ENCODE measurements at places on chromosomes 7 and 10.
A peak's percentile ranks its signal among the peaks of the same experiment; 100 is the strongest.

- no peaks in the 10 kb centered on the region for H3K36me3 ChIP-seq
- H3K27me3 ChIP-seq = no peaks in the 10 kb centered on the region
- no peak for DNase-seq
- no peak overlapping the region for H3K27ac ChIP-seq
Observed at GRCh38 chr10:37234692-37235091, 109.3 kb downstream of the ANKRD30A start.

GRCh38 chr10:126459878-126460481, 71.7 kb upstream of the ADAM12 start:
- DNase-seq = no peak
- no peak overlapping the region for H3K27ac ChIP-seq
- H3K4me1 ChIP-seq = peaks cover 27% of the 10 kb centered on the region
- H3K36me3 ChIP-seq = no peaks in the 10 kb centered on the region

- DNase-seq = no peak
- no peaks in the 10 kb centered on the region for H3K36me3 ChIP-seq
- H3K4me1 ChIP-seq = no peaks in the 10 kb centered on the region
- H3K27ac ChIP-seq = no peak overlapping the region
- H3K27me3 ChIP-seq = peaks cover 4% of the 10 kb centered on the region
Observed at GRCh38 chr10:90709727-90710126, 148.1 kb downstream of the HTR7 start.

GRCh38 chr10:102641402-102641801, 2.9 kb upstream of the TRIM8 start:
- peak overlapping the region; percentile 86 for H3K4me3 ChIP-seq
- H3K4me1 ChIP-seq = peaks cover 30% of the 10 kb centered on the region
- DNase-seq = no peak
- H3K27ac ChIP-seq = peak overlapping the region; percentile 99
- H3K27me3 ChIP-seq = peaks cover 4% of the 10 kb centered on the region
- no peaks in the 10 kb centered on the region for H3K36me3 ChIP-seq

- H3K4me3 ChIP-seq = no peak overlapping the region
- H3K4me1 ChIP-seq = no peaks in the 10 kb centered on the region
- H3K27me3 ChIP-seq = peaks cover 10% of the 10 kb centered on the region
- no peaks in the 10 kb centered on the region for H3K36me3 ChIP-seq
- no peak for DNase-seq
- no peak overlapping the region for H3K27ac ChIP-seq
Observed at GRCh38 chr10:89526358-89526757, 9.0 kb downstream of the SLC16A12 start.

- H3K27me3 ChIP-seq = peaks cover 5% of the 10 kb centered on the region
- peak overlapping the region; percentile 74 for H3K27ac ChIP-seq
- no peak for DNase-seq
- H3K36me3 ChIP-seq = no peaks in the 10 kb centered on the region
- no peak overlapping the region for H3K4me3 ChIP-seq
Observed at GRCh38 chr7:95490231-95490762, 4.6 kb downstream of the ASB4 start.

DNA sequence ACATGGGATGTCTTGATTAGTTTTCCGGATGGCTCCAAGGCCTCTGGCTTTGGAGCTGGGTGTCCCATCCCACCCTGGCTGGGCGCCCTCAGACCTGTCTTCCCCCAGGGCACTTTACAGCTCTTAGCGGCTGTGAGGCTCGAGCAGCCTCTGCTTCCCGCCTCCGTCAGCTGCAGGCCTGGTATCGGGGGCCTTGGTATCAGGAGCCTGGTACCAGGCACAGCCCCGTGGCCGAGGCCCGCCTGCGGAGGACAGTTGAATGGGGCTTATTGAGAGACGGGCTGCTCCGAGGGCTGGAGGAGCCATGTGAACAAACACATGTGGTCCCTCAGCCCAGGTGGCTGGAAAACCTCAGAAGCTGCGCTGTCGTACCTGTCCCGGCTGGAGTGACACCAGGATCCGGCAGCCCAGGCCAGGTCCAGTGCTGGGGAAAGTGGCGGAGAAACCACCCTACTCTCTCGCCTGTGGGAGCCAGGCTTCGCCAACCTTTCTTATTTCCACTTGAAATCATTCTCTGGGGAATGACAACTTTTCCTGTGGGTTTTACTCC, 23.9 kb upstream of the AP5Z1 start:
- no peak overlapping the region for H3K4me3 ChIP-seq
- H3K4me1 ChIP-seq = peaks cover 27% of the 10 kb centered on the region
- no peaks in the 10 kb centered on the region for H3K27me3 ChIP-seq
- H3K27ac ChIP-seq = no peak overlapping the region
- DNase-seq = no peak

- peaks cover 25% of the 10 kb centered on the region for H3K4me1 ChIP-seq
- peaks cover 34% of the 10 kb centered on the region for H3K36me3 ChIP-seq
- no peak for DNase-seq
- no peak overlapping the region for H3K27ac ChIP-seq
Observed at GRCh38 chr7:157406971-157407370, 70.2 kb downstream of the DNAJB6 start.

GRCh38 chr10:52400562-52400961, 86.5 kb downstream of the DKK1 start:
- H3K27ac ChIP-seq = no peak overlapping the region
- no peak overlapping the region for H3K4me3 ChIP-seq
- H3K27me3 ChIP-seq = no peaks in the 10 kb centered on the region
- no peaks in the 10 kb centered on the region for H3K4me1 ChIP-seq
- DNase-seq = no peak

- DNase-seq = no peak
- peaks cover 14% of the 10 kb centered on the region for H3K27me3 ChIP-seq
- H3K27ac ChIP-seq = no peak overlapping the region
Observed at GRCh38 chr7:128885370-128886187, 22.9 kb downstream of the ATP6V1F start.

- peaks cover 7% of the 10 kb centered on the region for H3K36me3 ChIP-seq
- no peak for DNase-seq
- no peaks in the 10 kb centered on the region for H3K27me3 ChIP-seq
- no peak overlapping the region for H3K4me3 ChIP-seq
- H3K4me1 ChIP-seq = peaks cover 8% of the 10 kb centered on the region
- no peak overlapping the region for H3K27ac ChIP-seq
Observed at GRCh38 chr10:72483471-72483870, 128.8 kb upstream of the DNAJB12 start.

- H3K27ac ChIP-seq = peak overlapping the region; percentile 87
- H3K4me3 ChIP-seq = peak overlapping the region; percentile 86
- peaks cover 54% of the 10 kb centered on the region for H3K4me1 ChIP-seq
- no peak for DNase-seq
- H3K27me3 ChIP-seq = peaks cover 8% of the 10 kb centered on the region
Observed at GRCh38 chr7:2357165-2357564, 2.5 kb downstream of the EIF3B start.

- H3K4me3 ChIP-seq = no peak overlapping the region
- H3K4me1 ChIP-seq = peaks cover 23% of the 10 kb centered on the region
- no peak for DNase-seq
- peak overlapping the region; percentile 41 for H3K27ac ChIP-seq
Observed at GRCh38 chr10:96416643-96417042, 57.8 kb upstream of the OPALIN start.

- peaks cover 3% of the 10 kb centered on the region for H3K27me3 ChIP-seq
- DNase-seq = no peak
- no peak overlapping the region for H3K27ac ChIP-seq
- no peaks in the 10 kb centered on the region for H3K36me3 ChIP-seq
- no peak overlapping the region for H3K4me3 ChIP-seq
Observed at GRCh38 chr10:11682267-11682683, 59.9 kb upstream of the ECHDC3 start.

GRCh38 chr7:111199643-111200042, 108.7 kb downstream of the LRRN3 start:
- H3K36me3 ChIP-seq = no peaks in the 10 kb centered on the region
- DNase-seq = no peak
- no peak overlapping the region for H3K4me3 ChIP-seq
- H3K27ac ChIP-seq = no peak overlapping the region
- no peaks in the 10 kb centered on the region for H3K4me1 ChIP-seq

- H3K36me3 ChIP-seq = peaks cover 27% of the 10 kb centered on the region
- no peak overlapping the region for H3K27ac ChIP-seq
- no peaks in the 10 kb centered on the region for H3K27me3 ChIP-seq
Observed at GRCh38 chr10:59817773-59818172, 64.5 kb upstream of the MRLN start.

- no peaks in the 10 kb centered on the region for H3K36me3 ChIP-seq
- peaks cover 48% of the 10 kb centered on the region for H3K4me1 ChIP-seq
- H3K27ac ChIP-seq = no peak overlapping the region
Observed at GRCh38 chr7:55187701-55188491, 169.1 kb downstream of the EGFR start.

- no peak for DNase-seq
- H3K4me3 ChIP-seq = no peak overlapping the region
- peaks cover 5% of the 10 kb centered on the region for H3K27me3 ChIP-seq
- H3K4me1 ChIP-seq = no peaks in the 10 kb centered on the region
- H3K27ac ChIP-seq = no peak overlapping the region
Observed at GRCh38 chr10:14389981-14390590, 59.4 kb upstream of the FRMD4A start.

DNA sequence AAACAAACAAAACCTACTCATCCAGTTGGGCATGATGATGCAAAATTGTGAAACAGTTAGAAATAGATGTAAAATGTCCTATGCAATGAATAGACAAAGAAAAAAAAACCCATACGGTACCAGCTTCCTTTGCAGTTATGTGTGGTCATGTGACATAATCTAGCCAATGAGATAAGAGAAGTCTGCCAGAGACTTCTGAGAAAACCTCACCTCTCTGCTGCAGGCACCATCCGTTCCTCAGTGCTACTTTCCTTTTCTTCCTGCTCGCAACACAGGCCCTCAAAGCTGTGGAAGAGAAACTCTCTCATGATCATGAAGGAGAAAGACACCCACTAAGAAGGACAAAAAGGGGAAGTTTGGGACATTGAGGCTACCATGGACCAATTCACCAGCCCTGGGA, 76.8 kb upstream of the CARD11 start:
- peaks cover 6% of the 10 kb centered on the region for H3K36me3 ChIP-seq
- H3K4me1 ChIP-seq = no peaks in the 10 kb centered on the region
- DNase-seq = no peak
- no peak overlapping the region for H3K4me3 ChIP-seq

DNA sequence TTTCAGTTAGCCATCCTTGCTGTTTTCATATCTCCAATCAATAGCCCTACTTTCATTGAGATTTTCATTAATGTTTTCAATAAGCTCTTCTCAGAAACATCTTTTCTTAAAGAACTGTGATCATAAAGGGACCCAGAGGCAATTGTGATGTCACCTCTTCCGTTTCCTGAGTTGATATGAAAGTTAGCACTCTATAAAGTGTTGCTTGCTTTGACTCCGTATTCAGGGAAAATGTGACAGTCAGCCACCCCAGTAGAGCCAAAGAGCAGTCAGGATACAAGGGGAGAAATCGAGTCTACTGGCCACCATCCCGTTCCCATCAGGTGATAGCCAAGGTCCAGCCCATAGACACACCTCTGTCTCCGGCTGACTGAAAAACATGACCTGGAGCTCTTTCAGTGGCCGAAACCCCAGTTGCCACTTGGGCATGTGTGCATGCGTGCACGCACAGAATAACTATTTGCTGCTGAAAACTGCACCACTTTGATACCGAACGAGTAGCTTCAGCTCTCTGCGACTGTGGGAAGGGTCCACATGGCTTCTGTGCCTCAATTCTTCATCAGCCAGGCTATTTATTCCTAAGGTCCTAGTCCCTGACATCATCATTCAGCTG, 291.4 kb downstream of the USP6NL start:
- no peak for DNase-seq
- no peak overlapping the region for H3K27ac ChIP-seq
- H3K27me3 ChIP-seq = peaks cover 17% of the 10 kb centered on the region
- H3K36me3 ChIP-seq = peaks cover 5% of the 10 kb centered on the region
- peaks cover 9% of the 10 kb centered on the region for H3K4me1 ChIP-seq
- H3K4me3 ChIP-seq = no peak overlapping the region

DNA sequence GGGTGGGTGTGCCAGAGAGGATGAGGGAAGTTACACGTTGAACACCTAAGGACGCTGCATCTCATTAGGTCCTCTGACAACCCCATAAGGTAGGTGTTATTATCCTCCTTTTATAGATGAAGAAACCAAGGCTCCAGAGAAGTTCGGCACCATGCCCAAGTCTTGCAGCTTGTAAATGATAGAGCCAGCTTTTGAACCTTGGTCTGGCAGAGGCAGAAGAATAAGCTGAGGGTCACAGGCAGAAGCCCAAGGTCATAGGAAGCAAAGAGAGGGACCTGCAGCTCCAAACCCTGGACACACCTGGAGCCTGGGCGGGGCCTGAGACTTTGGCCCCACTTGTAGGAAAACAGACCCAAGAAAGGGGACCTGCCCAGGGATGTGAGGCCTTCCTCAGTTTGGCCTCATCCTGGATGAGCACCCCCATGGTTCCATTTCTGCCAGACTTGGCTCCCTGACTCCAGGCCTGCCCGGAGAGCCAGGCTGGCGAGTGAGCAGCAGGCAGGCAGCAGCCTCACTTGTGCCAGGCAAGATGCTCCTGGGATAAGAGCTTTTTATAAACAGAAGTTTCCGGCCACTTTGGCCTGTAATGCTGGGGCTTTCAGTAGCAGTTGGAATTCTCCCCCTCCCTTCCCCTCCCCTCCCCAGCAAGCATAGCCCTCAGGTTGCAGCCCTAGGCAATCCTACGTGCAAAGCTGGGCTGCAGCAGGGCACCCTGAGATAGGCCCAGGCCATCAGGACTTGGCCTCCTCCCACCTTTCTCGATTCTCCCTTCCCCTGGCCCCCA, 2.4 kb downstream of the KCNH2 start:
- H3K27ac ChIP-seq = no peak overlapping the region
- H3K4me3 ChIP-seq = peak overlapping the region; percentile 92
- no peaks in the 10 kb centered on the region for H3K36me3 ChIP-seq
- H3K27me3 ChIP-seq = peaks cover 22% of the 10 kb centered on the region

DNA sequence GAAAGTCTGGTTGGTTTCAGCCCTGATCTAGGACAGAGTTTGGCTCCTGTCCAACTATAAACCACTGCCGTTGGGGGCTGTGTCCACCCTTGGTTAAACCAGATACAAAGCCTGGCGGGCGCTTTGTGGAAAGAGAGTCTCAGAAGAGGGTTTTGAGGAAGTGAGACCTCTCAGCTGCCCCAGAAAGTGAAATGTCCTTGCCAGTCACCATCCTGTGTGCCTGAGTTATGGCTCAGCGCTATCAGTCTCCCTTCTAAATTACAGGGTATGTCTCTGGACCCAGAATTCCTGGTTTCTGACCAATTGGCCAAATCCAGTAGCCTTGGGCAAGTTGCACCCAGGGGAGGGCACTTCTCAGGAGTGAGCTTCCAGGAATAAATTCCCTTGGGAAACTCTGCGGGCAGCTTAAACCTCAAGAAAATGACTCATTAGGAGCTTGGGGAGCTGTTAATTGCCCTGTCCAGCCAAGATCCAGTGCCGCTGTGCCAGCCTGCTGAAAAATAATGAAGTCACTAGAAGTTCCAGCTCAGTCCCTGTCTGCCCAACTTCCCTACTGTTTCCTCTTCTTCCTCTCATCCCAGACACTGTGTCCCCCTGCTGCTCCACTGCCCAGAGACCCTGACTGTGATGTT, 66.7 kb upstream of the PDZD8 start:
- peaks cover 7% of the 10 kb centered on the region for H3K4me1 ChIP-seq
- H3K27ac ChIP-seq = no peak overlapping the region
- no peaks in the 10 kb centered on the region for H3K36me3 ChIP-seq
- H3K27me3 ChIP-seq = peaks cover 23% of the 10 kb centered on the region

GRCh38 chr10:124160943-124161582, 67.7 kb upstream of the CHST15 start:
- peaks cover 11% of the 10 kb centered on the region for H3K4me1 ChIP-seq
- no peak overlapping the region for H3K27ac ChIP-seq
- DNase-seq = no peak
- peaks cover 37% of the 10 kb centered on the region for H3K27me3 ChIP-seq

GRCh38 chr10:986881-987619, 1.2 kb upstream of the GTPBP4 start:
- H3K4me3 ChIP-seq = peak overlapping the region; percentile 93
- no peak for DNase-seq
- no peak overlapping the region for H3K27ac ChIP-seq
- peaks cover 3% of the 10 kb centered on the region for H3K27me3 ChIP-seq
- peaks cover 25% of the 10 kb centered on the region for H3K4me1 ChIP-seq
